ENCODE measurements at places on chromosomes 2 and 18. TPM values are rescaled to one million over a fixed set of nuclear protein-coding genes. Genes with fewer than 3 reads are reported as not detected.

The TWIST2 gene
- 1.6 TPM for total RNA-seq

The TMEM150A gene
- 8.7 TPM for total RNA-seq

The COBLL1 gene
- total RNA-seq, result 14.9 TPM

GRCh38 chr2:142946941-142947340 lies 69.5 kb downstream of the KYNU start:
- DNase-seq, result no peak

The ZEB2 gene
- 98.4 TPM for total RNA-seq

The DOK1 gene
- 3.6 TPM for total RNA-seq

- no peak for DNase-seq
Measured at GRCh38 chr2:231524477-231525247, 5.6 kb downstream of the NMUR1 start.

DNA sequence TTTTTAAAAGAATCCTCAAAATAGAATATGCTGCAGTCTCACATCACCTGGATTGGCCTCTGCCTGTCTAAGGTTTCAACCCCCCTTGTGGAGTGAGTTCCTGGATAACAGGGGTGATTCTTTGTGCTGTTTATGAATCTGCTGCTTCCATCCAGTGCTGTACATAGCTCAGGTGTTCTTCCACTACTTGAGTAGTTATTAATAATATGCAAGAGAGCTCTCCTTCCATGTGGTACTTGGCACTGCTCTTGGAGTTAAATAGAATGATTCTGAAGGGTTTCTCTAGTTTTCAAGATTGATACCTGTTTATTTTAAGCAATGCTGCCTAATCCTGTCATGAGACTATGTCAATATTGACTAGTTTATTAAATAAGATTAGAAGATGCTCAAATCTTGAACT lies 273.6 kb downstream of the RDH14 start:
- no peak for DNase-seq

GRCh38 chr2:64737547-64737946 lies 83.8 kb upstream of the SERTAD2 start:
- DNase-seq, result no peak

DNA sequence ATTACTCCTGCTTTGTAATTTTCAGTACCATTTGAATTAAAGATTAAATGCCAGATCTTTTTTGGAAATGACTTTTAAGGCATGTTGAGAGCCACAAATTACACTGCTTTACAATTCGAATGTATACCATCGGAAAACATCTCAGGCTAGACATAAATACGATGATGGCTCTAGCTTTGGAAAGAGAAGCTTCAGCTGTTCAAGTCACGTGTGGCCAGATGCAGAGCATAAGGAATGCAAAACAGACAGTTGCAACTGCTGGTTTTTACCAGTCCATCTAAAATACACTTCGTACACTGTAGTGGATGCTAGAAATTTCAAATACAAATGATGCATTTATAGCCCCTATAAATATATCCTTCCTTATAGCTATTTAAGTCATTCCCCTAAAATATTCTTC lies 8.0 kb downstream of the ZNF516 start:
- DNase-seq, result no peak

- DNase-seq, result no peak
Measured at GRCh38 chr18:53757328-53757727, 467.1 kb downstream of the MBD2 start.

The MC2R gene
- not detected for total RNA-seq

DNA sequence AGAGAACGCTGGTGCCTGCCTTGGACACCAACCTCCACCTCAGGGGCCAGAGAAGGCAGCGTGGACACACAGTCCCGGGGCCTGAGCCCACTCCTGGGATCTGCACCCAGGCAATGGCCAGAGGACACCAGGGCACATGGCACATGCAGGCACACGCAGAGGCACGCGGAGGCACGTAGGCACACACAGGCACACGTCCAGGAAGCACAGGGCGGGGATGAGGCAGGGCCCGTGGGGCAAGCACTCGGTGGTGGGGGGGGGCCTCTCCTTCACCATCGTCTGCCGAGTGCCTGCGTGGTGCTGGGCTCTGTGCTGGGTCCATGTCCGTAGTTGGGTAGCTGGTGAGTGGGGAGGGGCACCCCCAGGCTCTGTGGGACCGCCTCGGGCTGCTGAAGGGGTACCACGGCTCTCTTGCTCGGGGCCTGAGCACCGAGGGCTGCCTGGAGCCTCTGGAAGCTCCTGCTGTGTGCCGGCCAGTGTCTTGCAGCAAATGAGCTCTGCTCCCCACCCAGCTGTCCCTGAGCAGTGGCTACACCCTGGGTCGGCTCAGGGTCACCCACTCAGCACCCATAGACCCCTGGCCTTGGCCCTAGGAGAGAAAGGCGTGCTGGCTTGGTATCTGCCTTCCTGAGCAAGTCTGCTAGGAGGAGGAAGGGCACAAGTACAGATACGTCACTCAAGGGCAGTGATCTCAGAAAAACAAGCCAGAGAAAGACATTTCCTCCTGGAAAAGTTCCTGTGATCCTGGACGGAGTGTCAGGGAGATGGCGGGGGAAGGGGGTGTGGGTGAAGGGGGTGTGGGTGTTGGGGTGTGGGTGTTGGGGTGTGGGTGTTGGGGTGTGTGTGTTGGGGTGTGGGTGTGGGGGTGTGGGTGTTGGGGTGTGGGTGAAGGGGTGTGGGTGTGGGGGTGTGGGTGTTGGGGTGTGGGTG lies 26.4 kb downstream of the RTP5 start:
- DNase-seq, result no peak

DNA sequence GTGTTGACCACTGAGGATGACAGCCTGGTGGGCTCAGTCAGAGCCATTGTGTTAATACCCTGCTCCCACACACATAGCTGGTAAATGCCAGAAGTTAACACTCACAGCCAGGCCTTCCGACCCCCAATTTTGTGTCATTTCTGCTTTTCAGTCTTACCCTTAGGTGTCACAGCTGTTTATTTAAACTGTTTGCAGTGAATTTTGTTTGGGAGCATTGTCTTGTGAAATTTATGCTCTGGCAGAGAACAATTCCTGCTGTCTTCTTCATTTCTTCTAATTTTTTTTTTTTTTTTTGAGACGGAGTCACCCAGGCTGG lies 8.2 kb downstream of the LPIN1 start:
- no peak for DNase-seq

DNA sequence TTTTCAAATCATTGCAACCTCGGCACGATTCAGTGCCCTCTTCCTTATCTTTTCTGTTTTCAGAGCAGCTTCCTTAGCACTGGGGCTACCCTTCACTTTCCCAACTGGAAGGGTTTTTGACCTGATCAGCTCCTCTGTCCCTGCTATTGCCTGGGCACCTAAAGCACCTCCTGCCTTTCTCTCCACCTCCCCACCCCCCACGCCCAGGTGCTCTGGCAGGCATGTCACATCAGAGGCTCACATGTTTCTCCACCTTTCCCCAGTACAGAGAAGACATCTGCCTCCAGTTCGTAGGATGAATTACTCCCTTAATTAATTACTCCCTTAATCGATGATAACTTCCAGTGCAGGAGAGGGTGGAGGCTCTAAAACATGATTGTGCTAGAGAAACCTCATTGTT lies 88.7 kb upstream of the LCLAT1 start:
- no peak for DNase-seq

DNA sequence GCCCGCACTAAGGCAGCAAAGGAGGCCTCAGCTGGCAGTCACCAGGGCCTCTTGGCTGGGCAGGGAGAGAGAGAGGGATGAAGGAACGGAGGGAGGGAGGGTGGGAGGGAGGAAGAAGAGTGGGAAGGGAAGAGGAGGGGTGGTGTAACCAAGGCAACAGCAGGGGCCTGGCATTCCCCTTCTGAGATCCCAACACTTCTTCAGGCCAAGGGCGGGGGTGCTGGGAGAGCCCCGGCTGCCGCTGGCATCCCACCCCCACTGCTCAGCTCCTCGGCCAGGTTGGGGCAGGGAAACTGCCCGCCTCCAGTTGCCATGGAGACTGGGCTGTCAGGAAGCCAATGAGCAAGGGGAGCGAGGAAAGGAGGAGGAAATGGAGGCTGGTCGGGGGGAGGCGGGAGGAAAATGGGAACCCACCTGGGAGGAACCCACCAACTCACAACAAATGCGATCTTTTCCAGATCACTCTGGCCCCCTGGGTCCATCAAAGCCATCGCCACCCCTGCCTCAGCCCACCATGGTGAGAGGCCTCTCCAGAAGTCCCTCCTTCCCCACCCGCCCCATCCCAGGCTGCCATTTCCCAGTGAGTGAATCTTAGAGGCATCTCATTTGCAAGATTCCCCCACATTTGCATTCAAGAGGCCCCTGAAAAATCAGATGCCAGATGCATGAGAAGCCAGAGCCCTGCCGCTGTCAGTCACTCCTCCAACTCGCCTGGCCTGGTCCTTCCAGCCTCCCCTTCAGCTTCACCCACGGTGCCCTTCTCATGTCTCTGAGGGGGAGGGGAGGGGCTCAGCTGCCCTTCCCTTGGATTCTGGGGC lies 12.4 kb downstream of the SH2D6 start:
- no peak for DNase-seq

DNA sequence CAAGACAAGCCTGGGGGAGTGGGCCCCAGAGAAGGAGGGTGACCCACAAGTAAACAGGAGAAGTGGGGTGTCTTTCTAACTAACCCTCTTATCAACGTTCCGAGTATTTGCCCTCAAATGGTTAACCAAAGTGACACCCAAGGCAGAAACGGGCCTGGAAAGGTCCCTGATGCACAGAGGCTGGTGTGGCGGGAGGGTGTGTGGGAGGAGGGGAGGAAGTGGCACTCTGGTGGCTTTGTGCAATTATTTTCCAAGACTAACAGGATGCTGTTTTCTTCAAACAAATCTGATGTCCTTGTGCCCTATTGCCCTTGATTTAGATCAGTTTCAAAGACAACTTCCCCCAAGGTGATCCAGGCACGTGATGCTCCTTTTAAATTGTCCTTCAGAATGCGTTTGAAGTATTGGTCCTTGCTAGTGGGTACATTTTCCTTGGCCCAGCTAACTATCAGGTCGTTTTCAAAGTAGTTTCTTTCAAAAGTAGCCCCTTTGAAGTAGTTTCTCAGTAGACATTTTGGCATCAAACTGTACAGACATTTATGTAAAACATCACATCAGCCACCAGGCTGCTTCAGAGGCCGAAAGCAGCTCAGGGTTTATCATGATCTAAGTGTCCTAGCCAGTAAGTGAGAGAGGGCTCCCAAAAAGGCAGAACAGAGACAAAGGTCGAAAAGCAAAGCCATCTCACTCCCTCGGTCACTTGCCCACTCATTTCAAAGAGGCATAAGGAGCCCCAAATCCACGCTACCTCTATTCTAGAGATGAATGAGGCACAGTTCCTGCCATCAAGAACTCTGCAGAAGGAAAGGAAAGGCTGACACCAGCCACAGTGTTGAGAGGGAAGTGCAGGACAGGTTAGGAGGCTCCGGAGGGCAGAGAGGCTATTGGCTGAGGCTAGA lies 371.1 kb upstream of the ID2 start:
- DNase-seq, result no peak

- DNase-seq, result no peak
Measured at GRCh38 chr18:26215247-26215970, 10.8 kb upstream of the TAF4B start.

DNA sequence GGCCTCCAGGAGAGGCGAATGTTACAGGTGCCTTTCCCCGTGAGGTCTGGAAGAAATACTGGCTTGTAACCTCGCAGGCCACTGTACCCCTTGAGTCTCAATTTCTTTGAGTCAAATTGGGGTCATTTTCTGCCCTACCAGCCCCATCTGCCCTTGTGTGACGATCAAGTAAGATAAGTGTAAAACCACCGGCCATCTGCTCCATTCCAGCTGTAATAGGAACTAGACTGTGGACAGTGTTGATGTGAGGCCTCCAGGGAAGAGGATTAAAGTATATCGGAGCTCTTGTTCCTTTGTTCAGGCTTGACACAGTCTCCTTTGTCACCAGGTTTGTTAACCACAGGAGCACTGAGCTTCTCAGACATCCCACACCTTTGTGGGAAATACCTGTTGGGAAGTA lies 65.6 kb downstream of the MRPS9 start:
- DNase-seq, result no peak

- DNase-seq, result no peak
Measured at GRCh38 chr2:38170067-38170466, 94.1 kb upstream of the CYP1B1 start.

- no peak for DNase-seq
Measured at GRCh38 chr2:203040966-203041521, 26.4 kb downstream of the NBEAL1 start.

DNA sequence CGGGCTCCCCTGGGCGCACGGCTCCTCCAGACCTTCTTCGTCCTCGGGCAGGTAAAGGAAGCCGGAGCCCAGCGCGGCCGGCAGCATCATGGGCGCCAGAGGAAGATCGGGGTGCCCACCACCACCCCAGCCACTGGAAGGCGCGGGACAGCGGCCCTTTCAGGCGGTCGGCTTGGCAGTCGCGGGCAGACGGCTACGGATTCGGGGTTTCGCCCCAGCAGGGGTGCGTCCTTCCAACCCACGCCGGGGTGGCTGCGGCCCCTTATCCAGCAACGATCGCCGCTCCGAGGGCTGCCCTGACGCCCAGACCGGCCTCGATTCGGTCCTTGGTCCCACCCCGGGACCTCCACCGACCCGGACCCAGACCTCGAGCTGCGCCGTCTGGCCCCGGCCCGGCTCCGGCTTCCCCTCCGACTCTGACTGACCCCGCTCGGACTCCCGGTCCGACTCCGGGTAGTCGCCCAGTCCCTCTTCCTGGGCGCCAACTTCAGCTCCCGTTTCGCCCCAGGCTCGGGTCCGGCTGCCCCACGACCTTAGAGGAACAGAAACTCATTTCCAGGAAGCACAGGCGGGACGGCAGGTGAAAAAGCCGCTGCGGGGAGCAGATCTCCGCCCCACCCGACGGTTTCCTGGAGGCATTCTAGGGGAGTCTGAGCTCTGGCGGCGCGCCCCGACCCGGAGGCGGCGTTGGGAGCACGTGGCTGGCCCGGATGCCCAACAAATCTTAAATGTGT lies 30.2 kb upstream of the SSB start:
- no peak for DNase-seq

- DNase-seq, result no peak
Measured at GRCh38 chr2:62150597-62151305, 45.2 kb upstream of the B3GNT2 start.

GRCh38 chr2:4539121-4539520 lies 835.7 kb downstream of the DCDC2C start:
- no peak for DNase-seq

The TET3 gene
- 2.9 TPM for total RNA-seq

The ZNF236 gene
- 13.8 TPM for total RNA-seq

The CCBE1 gene
- 0.24 TPM for total RNA-seq
